Ovary (tissue), 10 donors: ENCODE measurements at places on chromosomes 6 and 20. TPM values are rescaled to one million over a fixed set of nuclear protein-coding genes. Genes with fewer than 3 reads are reported as not detected.

GRCh38 chr6:163860287-163861081 lies 446.0 kb downstream of the QKI start:
- no peak for DNase-seq
- H3K4me3 ChIP-seq, result no peak overlapping the region
- no peaks in the 10 kb centered on the region for H3K4me1 ChIP-seq
- H3K27ac ChIP-seq, result no peak overlapping the region

DNA sequence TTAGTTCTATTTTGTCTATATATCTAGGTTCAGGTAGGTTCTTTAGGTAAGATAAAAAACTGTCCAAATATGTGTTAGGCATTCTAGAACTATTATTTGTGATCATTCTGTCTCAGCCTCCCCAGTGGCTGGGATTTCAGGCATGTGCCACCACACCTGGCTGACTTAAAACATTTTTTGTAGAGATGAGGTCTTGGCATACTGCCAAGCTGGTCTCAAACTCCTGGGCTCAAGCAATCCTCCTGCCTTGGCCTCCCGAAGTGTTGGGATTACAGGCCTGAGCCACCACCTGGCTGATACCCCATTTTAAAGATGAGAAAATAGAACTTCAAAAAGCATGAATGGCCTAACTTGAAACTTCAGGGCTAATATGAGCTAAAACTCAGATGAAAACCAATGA lies 33.9 kb downstream of the LHFPL5 start:
- no peaks in the 10 kb centered on the region for H3K27me3 ChIP-seq
- DNase-seq, result no peak
- H3K27ac ChIP-seq, result no peak overlapping the region
- H3K4me3 ChIP-seq, result no peak overlapping the region
- no peaks in the 10 kb centered on the region for H3K4me1 ChIP-seq

The SLC22A2 gene
- total RNA-seq, result not detected

The MAP7 gene
- 3.1 TPM for total RNA-seq

DNA sequence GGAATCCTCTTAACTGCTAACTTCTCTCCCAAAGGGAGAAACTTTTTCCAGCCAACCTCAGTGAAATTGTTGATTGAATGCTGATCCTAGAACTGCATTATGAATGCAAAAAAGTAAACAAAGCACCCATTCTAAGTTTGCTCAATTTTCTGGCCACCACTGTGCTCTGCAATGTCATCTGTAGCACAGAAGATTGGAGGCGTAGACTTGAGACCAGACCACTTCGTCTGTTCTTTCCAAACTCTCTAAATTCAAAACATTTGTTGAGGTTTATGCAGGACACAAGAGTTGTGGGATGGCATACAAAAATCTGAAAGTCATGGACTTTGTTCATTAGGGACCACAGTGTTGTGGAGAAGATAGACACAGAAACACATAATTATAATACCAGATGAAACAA lies 11.1 kb upstream of the TSPYL1 start:
- DNase-seq, result no peak
- H3K36me3 ChIP-seq, result no peaks in the 10 kb centered on the region
- no peaks in the 10 kb centered on the region for H3K4me1 ChIP-seq
- H3K27ac ChIP-seq, result no peak overlapping the region

The SLC24A3 gene
- 28.4 TPM for total RNA-seq

The CNPY3 gene
- 41.3 TPM for total RNA-seq

DNA sequence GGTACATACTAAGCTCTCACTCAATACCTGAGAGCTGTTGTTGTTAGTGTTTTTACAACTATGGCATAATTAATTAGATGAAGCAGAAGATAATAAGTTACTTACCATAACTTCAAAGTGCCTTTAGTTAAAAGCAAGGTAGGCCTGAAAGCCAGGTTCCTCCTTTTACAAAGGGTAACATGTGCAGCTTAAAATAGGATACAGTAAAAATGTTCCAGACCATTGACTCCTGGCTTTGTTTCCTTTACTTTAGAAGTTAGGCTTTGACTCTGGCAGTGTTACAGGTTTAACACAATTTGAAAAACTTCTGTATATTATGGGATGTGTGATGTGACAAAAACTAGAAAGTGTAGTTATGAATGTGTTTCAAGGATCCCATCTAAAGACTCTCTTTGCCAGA lies 522.5 kb downstream of the EPM2A start:
- H3K4me1 ChIP-seq, result no peaks in the 10 kb centered on the region
- no peaks in the 10 kb centered on the region for H3K36me3 ChIP-seq
- no peaks in the 10 kb centered on the region for H3K27me3 ChIP-seq
- no peak overlapping the region for H3K4me3 ChIP-seq
- DNase-seq, result no peak

DNA sequence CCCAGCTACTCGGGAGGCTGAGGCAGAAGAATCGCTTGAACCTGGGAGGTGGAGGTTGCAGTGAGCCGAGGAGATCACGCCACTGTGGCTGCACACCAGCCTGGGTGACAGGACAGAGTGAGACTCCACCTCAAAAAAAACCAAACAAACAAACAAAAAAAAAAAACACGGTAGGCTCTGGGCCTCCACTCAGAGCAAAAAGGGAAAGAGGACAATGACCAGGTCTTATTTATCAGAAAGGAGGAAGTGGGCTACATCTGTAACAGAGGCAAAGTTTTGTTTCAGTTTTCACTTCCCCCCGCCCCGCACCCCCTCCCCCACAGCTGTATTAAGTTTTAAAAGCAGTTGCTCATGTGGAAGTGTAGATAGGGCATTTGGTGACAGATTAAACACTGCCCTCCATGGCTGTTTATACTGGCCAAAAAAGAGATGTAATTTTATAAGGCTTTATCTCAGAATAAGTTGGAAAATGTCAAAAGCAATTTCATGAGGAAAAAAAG lies 114.6 kb downstream of the RCAN2 start:
- H3K4me1 ChIP-seq, result peaks cover 2% of the 10 kb centered on the region
- H3K27me3 ChIP-seq, result no peaks in the 10 kb centered on the region
- H3K27ac ChIP-seq, result no peak overlapping the region
- H3K4me3 ChIP-seq, result no peak overlapping the region

DNA sequence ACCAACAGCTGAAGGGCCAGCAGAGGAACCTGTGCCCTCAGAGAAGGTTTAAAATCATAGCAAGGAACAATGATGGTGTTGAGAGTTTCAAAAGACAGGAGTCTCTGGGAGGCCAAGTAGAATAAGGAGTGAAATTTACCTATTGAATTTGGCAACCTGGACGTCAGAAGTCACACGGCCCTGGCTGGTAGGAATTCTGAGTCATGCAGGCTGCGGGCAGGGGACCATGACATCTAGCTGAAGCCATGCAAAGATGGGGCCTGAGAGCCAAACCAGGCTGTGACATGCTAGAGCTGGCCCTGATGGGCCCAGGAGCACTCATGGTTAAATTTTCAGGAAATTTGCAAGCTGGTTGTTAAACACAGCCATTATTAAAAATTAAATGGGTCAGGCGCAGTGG lies 64.0 kb upstream of the SNX9 start:
- no peaks in the 10 kb centered on the region for H3K36me3 ChIP-seq
- H3K27ac ChIP-seq, result no peak overlapping the region
- no peaks in the 10 kb centered on the region for H3K27me3 ChIP-seq

DNA sequence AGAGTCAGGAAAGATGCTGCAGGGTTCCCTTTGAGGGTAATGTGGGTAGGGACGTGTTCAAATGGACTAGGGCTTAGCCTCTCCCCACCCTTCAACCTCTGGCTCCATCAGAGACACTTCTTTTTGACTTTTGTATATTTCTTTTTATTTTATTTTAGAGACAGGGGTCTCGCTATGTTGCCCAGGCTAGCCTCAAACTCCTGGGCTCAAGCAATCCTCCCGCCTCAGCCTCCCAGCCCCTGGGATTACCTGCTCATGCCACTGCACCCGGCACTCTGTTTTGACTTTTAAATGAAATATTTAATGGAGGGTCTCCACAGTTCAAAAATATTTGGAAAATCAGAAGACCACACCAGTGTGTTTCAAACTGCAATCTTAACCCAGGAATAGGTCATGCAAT lies 8.6 kb downstream of the HNF4A start:
- H3K27ac ChIP-seq, result no peak overlapping the region
- no peak for DNase-seq
- no peak overlapping the region for H3K4me3 ChIP-seq
- H3K36me3 ChIP-seq, result no peaks in the 10 kb centered on the region

- H3K27me3 ChIP-seq, result no peaks in the 10 kb centered on the region
- no peak overlapping the region for H3K27ac ChIP-seq
- no peaks in the 10 kb centered on the region for H3K36me3 ChIP-seq
Observed at GRCh38 chr6:66496659-66497058, 789.6 kb upstream of the EYS start.

DNA sequence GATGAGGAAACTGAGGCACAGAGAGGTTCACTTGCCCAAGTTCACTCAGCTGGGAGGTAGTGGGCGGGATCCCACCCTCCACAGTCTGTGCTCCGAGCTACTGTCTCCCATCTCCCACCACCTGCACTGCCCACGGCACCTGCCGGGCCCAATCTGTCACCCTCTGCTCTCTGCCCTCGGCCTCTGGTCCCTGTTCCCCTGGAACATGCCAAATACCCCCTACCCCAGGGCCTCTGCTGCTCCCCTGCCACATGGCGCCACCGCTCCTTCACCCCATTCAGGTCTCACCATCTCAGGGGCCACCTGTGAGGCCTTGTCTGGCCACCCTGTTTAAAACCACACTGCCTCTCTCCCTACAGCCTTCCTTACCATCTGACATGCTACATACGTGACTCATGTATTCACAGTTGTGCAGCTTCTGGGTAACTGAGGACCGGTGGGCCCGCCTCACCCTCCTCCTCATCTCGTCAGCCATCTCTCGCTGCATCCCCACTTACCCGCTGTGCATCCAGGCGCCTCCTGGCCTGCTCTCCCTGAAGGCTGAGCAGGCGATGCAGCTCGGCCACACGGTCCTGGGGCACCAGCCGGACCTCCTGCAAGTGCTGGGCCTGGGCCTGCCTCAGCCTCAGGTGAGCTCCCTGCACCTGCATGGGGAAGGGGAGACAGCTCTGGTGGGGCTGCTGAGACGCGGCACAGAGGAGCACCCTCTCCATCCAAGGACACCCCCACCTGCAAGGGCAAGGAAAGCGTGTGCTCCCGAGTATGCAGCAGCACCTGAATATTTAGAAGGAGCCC lies 50.6 kb downstream of the GINS1 start:
- H3K27ac ChIP-seq, result no peak overlapping the region
- DNase-seq, result no peak
- no peaks in the 10 kb centered on the region for H3K36me3 ChIP-seq
- no peak overlapping the region for H3K4me3 ChIP-seq
- H3K4me1 ChIP-seq, result no peaks in the 10 kb centered on the region
- no peaks in the 10 kb centered on the region for H3K27me3 ChIP-seq

The OTOR gene
- total RNA-seq, result not detected

DNA sequence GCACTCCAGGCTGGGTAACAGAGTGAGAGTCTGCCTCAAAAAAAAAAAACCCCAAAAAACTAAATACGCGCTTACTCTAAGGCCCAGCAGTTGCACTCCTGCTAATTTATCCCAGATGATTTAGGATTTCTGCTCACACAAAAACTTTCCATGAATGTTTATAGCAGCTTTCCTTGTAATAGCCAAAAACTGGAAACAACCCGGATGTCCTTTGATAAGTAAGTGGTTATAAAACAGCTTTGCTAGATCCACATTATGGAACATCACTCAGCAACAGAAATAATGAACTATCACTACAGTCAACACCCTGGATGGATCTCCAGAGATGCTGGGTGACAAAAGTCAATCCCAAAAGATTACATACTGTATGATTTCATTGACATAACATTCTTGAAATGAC lies 220.4 kb upstream of the JARID2 start:
- no peaks in the 10 kb centered on the region for H3K36me3 ChIP-seq
- H3K27me3 ChIP-seq, result no peaks in the 10 kb centered on the region
- no peak overlapping the region for H3K4me3 ChIP-seq
- no peak overlapping the region for H3K27ac ChIP-seq
- H3K4me1 ChIP-seq, result no peaks in the 10 kb centered on the region
- no peak for DNase-seq

DNA sequence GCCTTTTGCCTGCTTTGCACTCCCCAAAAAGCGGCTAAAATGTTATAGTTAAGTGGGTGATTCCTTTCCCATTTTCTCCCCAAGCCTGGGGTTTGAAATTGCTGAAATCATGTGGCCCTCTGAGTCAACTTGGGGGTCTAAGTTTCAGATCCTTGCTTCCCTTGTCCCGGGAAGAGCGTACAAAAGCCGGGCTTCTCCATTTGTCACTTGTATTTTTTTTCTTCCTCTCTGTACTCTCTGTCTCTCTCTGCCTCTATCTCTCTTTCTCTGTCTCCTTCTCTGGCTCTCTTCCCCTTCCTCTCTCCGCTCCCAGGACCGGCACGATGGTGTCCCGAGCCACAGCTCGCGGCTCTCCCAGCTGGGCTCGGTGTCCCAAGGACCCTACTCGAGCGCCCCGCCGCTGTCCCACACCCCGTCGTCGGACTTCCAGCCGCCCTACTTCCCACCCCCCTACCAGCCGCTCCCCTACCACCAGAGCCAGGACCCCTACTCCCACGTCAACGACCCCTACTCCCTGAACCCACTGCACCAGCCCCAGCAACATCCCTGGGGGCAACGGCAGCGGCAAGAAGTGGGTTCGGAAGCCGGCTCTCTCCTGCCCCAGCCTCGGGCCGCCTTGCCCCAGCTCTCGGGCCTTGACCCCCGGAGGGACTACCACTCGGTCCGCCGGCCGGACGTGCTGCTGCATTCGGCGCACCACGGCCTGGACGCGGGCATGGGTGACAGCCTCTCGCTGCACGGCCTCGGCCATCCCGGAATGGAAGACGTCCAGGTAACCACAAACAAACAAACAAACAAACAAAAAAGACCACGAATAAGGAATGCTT lies 4.6 kb downstream of the TFAP2B start:
- peaks cover 3% of the 10 kb centered on the region for H3K4me1 ChIP-seq
- H3K27ac ChIP-seq, result no peak overlapping the region
- DNase-seq, result no peak
- no peak overlapping the region for H3K4me3 ChIP-seq
- H3K27me3 ChIP-seq, result no peaks in the 10 kb centered on the region

- DNase-seq, result no peak
- no peaks in the 10 kb centered on the region for H3K4me1 ChIP-seq
- H3K4me3 ChIP-seq, result no peak overlapping the region
- no peaks in the 10 kb centered on the region for H3K27me3 ChIP-seq
- no peaks in the 10 kb centered on the region for H3K36me3 ChIP-seq
- no peak overlapping the region for H3K27ac ChIP-seq
Observed at GRCh38 chr6:35859367-35859766, 54.2 kb downstream of the LHFPL5 start.

The LY6G6D gene
- total RNA-seq, result not detected

DNA sequence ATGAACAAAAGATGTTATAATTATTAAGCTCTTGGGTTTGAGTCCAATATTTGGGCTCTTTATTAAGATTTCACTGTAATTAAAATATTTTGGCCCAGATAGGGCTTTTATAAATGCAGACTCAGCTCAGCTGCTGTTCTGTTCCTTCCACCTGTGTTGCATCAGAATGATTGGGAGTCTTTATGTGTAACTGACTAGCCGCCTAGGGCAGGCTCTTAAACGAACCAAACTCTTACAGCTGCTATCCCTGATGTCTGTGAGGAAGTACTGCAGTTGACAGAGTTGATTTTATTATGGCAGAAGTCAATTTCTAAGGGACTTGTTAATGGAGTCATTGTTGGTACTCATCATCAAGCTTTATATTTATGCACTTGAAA lies 144.7 kb downstream of the MYO6 start:
- no peak overlapping the region for H3K27ac ChIP-seq
- H3K4me1 ChIP-seq, result no peaks in the 10 kb centered on the region
- no peaks in the 10 kb centered on the region for H3K36me3 ChIP-seq
- no peak overlapping the region for H3K4me3 ChIP-seq
